ENCODE measurements at places on chromosomes 6 and 20.

DNA sequence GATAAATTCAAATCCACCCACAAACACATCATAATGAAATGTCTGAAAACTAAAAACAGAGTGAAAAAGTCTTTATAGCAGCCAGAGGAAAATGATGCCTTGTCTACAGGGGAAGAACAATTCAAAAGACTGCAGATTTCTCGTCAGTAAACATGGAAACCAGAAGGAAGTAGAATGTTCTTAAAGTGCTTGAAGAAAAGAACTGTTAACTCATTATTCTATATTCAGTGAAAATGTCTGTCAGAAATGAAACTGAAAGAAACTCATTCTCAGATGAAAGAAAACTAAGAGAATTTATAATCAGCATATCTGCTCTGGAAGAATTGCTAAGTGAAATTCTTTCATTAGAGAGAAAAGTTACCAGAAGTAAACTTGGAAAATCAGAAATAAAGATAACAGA lies 416.1 kb downstream of the TBC1D32 start:
- DNase-seq = no peak

- no peak for DNase-seq
These were observed 240.9 kb downstream of the PHACTR1 start for GRCh38 chr6:12957321-12958051.

DNA sequence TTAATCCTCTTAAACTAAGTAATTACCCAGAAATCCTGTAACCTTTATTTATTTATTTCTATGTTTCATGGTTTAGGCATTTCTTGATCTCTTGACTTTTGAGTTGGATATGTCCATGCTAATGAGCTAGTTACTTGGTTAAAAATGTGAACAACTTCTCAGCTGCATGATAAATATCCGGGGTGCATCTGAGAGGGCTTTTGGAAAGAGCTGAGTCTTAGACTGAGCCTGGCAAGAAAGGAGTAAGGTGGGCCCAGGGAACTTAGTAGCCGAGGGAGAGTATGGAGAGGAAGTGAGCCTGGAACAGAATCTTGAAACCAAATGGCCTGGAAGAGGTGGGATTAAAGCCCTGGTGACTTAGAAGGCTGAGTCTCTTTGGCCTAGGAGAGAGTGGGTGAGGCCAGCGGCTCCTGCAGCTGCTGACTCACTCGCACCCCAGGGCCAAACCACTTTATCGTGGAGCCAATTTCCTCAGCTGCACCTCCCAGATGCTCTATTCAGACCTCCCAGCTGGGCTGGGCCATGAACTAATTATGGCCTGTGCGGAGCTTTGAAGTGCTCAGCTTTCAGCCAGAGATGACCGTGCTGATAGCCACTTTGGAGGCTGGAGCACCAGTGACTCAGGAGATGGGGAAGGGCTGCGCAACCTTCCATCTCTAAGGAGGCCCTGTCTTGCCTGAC lies 19.1 kb downstream of the TGM3 start:
- no peak for DNase-seq

DNA sequence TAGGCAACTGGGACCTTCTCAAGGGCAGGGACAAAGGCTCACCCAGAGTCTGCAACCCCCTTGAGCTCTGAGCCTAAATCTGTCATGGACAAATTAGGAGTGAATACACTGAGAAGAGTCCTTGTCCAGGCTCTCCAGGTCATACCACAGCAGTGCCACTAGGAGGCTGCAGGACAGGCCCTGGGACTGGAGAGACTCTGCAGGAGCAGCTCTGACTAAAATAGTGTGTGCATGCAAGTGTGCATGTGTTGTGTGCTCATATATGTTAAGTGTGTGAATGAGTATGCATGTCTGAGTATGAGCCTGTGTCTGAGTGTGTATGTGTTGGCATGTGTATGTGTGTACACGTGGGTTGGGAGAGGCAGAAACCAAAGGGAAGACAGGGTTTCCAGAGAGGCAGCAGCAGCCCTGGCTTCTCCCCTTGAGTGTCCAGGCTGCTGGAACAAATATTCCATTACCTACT lies 27.1 kb downstream of the MRPL14 start:
- DNase-seq = no peak

- DNase-seq = no peak
These were observed 62.5 kb downstream of the METTL24 start for GRCh38 chr6:110295451-110296165.

DNA sequence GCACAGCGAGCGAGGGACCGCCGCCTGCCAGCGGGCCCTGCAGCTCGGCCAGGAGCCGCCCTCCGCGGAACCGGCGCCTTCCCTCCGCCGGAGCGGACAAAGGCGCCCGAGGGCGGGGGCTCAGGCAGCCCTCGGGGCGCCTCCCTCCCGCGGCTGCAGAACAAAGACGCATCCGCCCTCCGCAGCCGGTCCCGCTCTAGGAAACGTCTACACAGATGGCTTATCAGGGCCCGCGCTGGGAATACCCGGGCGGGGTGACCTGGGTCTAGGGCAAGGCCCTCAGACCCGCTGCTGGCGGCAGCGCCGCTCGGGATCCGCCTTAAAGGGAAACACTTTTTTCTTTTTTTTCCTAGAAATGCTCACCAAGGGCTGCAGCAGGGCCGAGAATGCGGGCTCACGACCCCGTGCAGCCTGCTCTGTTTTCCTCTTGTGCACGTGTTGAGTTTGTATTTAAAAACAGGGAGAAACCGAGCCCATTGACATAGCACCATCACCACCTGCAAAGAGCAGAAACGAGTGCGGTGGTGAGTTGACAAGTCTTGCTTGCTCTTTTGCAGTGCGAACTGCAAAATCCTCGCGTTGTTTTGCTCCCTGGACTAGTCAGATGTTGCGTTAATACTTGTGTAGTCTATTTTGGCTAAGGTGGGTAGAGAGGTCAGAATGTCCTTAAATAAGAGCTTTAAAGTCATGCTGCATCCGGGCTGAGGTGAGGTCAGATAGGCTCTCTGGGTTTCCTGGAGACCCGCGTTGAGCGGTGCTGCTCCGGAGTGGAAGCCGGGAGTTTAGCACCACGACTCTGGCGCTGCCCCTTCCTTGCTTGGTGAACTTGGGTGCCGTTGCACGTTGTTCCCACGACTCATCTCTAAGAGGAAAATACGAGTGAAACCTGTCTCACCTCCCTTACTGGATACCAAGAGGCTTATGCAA lies 1.1 kb upstream of the RPS6KA2 start:
- DNase-seq = peak; percentile 35

- DNase-seq = no peak
These were observed 78.7 kb downstream of the TMEM170B start for GRCh38 chr6:11616200-11616611.

GRCh38 chr6:150076196-150076893 lies 7.4 kb upstream of the ULBP3 start:
- no peak for DNase-seq

- no peak for DNase-seq
These were observed 36.3 kb downstream of the HEBP2 start for GRCh38 chr6:138440296-138440695.

DNA sequence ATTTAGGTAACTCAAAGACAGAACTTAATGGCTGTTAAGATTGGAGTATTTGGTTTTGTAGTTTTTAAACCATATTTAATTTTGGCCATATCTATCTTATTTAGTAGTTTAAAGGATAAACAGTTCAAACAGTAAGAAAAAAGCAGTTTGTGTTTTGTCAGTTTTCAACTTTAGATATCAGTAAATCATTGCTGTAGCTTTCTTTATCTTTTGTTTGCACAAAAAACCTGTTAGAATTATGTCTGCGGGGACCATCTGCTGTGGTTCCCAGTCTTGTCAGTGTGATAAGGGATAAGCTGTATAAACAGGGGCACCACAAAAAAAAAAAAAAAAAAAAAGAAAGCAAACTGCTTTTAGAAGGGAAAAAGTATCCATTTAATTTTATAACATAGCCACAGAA lies 40.9 kb downstream of the CDKAL1 start:
- DNase-seq = no peak

- DNase-seq = no peak
These were observed 47.3 kb downstream of the ARMC2 start for GRCh38 chr6:108895571-108895970.

DNA sequence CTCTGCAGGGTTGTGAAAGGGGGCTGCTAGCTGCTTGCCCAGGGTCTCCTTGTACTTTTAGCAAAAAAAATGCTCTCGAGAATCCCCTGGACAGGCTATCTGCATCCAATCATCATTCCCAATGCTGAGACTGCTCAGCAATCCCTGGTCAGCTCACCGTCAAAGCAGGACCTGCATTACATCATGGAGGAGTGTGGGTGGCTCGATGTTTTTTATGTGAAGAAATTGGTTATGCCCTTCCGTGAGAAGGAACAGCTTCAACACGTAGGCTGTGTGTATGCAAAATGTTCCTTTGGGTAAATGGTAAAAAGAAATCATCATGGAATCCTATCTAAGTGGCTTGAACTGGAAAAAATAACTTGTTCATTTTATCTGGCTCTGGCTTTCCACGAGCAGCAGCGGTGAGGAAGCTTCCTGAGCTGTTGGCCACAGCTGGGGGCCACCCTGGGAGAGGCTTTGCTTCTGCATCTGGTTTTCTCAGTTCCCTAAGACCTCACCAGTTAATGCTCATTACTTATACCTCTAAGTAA lies 111.4 kb downstream of the FYN start:
- DNase-seq = peak; percentile 28

- no peak for DNase-seq
These were observed 368.9 kb upstream of the JARID2 start for GRCh38 chr6:14876778-14877613.

DNA sequence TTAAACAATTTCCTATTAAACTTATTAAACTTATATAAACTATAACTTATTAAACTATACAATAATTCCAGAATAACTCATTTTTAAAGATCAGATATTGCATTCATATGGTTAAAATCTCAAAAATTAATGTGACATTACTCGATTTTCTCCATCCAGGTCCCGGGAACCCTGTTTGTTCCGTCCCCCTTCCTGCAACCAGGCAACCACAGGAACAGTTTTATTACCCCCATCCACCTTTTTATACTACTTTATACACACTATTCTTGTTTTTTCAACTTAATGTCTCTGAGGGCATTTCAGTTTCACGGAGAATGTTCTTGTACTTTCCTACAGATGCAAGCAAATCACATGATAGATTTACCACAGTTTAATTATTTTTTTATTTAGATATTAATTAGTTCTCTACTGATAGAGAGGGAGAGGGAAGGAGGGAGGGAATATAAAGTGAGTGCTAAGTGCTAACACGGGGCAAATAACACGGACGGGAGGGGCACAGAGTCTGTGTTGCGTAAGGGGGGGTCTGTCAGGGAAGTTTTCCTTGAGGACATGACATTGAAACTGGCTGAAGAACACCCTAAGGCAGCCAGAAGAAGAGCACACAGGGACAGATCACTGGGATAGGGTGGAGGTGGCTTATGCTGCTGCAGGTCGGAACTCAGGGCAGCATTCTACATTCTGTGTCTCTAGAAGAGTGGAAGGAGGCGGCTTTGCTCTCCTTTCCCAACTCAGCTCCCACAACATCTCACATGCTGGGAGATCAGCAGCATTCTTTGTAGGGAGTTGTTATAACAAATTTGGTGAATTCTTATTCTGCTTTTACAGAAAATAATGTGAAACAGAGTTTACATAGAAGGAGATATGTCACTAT lies 225.2 kb downstream of the FOXC1 start:
- DNase-seq = no peak

- no peak for DNase-seq
These were observed 72.5 kb upstream of the SULF2 start for GRCh38 chr20:47857569-47858464.

DNA sequence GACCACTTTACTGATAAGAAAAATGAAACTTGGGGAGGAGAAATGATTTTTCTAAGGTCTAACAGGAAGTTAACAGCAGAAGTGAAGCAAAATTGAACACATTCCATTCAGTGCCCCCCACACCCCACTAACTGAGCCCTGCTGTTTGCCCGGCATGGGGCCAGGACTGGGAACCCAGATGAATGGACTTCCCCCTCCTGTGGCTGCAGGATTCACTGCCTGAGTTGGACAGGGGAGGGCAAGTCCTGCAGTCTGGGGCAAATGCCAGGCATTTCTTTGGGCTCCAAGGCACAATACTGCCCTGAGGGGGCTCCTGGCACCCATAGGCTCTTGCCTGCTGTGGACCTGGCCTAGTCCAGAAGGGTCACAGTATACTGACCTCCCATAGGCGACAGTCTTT lies 28.3 kb downstream of the FYN start:
- no peak for DNase-seq

- DNase-seq = no peak
These were observed 46.2 kb downstream of the TRAF3IP2 start for GRCh38 chr6:111559188-111560097.

DNA sequence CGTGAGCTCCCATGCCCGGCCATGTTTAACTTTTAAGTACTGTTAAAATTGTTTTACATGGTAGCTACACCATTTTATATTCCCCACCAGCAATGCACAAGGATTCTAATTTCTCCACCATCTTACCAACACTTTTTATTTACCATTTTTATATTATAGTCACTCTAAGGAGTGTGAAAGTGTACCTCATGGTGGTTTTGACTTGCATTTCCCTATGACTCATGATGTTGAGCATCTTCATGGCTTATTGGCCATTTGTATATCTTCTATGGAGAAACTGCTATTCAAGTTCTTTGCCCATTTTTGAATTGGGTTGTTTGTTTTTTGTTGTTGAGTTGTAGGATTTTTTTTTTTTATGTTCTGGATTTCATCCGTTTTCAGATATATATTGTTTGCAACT lies 15.6 kb upstream of the BPHL start:
- DNase-seq = no peak

DNA sequence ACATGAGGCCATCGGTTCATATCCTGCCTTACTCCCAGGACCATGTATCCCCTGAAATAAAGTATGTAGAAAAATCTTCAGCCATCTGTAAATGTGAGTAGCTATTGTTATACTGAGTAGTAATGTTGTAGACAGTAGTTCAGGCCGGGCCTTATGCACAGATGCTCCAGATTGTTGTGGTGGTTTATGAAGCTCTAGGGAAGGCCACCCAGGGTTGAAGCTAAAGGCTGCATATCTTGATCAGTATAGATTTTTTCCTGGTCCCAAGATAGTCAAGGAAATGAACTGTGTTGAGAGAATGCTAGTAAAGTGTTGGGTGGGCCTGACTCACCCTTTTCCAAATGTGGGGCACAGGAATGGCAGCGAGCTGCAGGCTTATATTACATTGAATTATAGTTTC lies 81.4 kb downstream of the FNDC1 start:
- no peak for DNase-seq

GRCh38 chr6:114690625-114691024 lies 347.8 kb upstream of the HS3ST5 start:
- DNase-seq = no peak

- DNase-seq = peak; percentile 10
These were observed 52.5 kb downstream of the RBL1 start for GRCh38 chr20:37042986-37043972.

GRCh38 chr6:31830886-31831335 lies 3.4 kb downstream of the HSPA1B start:
- DNase-seq = no peak

DNA sequence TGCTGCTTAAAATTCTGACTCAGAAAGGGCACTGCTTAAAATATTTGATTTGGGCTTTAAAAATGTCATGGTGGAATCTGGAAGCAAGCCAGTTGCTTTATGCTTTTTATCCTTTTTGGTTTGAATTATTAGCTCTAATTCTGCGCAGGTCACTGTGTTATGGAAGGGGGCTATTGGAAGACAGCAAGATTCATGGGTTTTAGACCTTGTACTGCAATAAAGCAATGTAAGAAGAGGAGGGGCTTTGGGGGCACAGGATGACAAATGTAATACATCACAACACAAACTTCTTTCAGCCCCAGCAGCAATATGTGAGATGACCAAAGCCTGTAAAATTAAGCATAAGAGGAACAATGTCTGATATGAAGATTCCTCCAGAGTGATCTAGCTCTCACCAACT lies 68.4 kb downstream of the TFAP2B start:
- DNase-seq = no peak

All from activated gamma-delta T cell treated with anti-CD3 and anti-CD28 coated beads, Interleukin-2, amount 50 U/mL, for 16 hours (primary cell).